ENCODE measurements at places on chromosomes 5 and 9. TPM values are rescaled to one million over a fixed set of nuclear protein-coding genes. Genes with fewer than 3 reads are reported as not detected.

PCDHB5 gene
- 0.84 TPM for total RNA-seq

DMRT3 gene
- not detected for total RNA-seq

C5orf34 gene
- total RNA-seq, result 7.6 TPM

SPATA31A3 gene
- not detected for total RNA-seq

PCDH12 gene
- under 0.01 TPM for total RNA-seq

Measured in bronchus fibroblast of lung (primary cell).